Erythroblast (primary cell): ENCODE measurements at places on chromosomes 4 and X.

- no peak for DNase-seq
Observed at GRCh38 chr4:37760840-37761239, 65.6 kb upstream of the PGM2 start.

DNA sequence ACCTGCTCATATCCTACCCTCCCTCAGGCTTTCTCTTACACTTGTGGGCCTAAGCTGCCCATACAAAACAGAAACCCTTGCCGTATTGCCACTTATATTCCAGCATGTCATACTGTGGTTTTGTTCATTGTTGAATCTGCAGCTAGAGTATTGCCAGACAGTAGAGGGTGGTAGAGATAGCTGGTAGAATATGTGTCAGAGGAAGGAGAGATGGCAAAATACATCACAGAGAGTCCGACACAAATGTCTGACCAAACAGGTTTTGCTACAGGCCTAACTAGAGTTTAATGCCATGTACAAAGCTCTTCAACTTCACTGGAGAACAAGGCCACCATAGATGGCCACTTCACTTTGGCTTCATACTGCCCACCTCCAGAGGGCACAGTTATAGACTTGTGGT, 160.1 kb downstream of the EFHC2 start:
- no peak for DNase-seq

GRCh38 chrX:20521222-20521621, 254.5 kb upstream of the RPS6KA3 start:
- no peak for DNase-seq

DNA sequence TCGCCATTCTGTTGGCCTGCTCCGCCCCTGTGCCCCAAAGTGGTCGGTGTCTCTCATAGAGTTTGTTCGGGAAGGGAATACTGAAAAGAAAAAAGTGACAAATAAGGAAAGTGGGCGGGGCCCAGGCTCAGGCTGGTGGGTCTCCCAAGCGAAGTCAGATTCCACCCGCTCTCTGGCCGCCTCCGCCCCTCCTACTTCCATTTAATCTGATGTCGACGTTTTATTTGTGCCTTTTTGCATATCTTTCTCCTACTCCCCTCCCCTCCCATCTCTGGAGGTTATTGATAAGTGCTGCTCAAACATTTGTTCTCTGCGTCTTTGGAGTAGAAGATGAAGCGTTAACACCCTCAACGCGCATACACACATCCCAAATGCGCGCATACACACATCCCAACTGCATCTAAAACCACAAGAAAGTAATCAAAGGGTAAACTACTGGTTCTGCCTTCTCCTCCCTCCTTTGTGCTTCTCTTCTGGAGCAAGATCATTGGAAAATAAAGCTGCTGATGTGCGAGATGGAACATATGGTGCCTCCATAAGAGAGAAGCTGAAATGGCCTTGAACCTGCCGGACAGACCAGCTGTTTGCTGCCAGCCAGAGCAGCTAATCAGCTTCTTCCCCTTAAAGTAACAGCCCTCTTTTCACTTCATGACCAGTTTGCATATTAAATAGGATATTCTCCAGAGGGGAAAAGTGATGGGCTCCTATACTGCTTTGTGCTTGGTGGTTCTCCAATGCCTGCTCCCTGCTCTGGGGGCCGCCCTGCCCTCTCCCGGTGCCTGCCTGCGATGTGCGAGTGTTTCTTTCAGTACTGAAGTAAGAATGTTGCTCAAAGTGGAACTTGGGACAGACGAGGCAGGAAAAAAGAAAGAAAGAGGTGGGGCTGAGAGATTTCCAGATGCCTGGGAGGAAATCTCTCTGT, 3.1 kb downstream of the MAMLD1 start:
- DNase-seq, result peak; percentile 93
